ENCODE measurements at places on chromosomes 7 and 10.

DNA sequence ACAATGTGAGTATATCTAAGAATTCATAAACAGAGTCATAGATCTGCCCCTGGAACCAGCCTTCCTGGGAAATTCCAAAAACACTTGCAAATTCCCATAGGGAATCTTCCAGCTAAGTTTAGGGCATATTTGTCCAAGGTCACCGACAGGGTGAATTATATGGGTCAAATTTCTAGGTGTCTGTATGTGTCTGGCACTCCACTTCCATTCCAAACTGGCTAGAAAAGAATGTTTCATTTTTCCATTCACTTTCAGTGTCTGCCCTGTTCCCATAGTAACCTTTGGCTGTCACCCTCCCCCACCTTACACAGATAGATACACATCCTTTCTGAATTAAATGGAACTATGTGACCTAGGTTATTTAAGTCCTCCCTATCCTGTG lies 230.9 kb downstream of the CREB5 start:
- no peak overlapping the region for H3K4me3 ChIP-seq
- H3K27ac ChIP-seq, result no peak overlapping the region
- peaks cover 5% of the 10 kb centered on the region for H3K27me3 ChIP-seq

GRCh38 chr10:61837755-61838171 lies 63.7 kb upstream of the ARID5B start:
- H3K27ac ChIP-seq, result no peak overlapping the region
- H3K4me3 ChIP-seq, result no peak overlapping the region
- DNase-seq, result no peak
- H3K27me3 ChIP-seq, result no peaks in the 10 kb centered on the region

GRCh38 chr10:34808801-34809745 lies 6.0 kb downstream of the PARD3 start:
- H3K36me3 ChIP-seq, result no peaks in the 10 kb centered on the region
- no peak overlapping the region for H3K27ac ChIP-seq
- DNase-seq, result no peak
- H3K4me1 ChIP-seq, result peaks cover 10% of the 10 kb centered on the region
- peaks cover 51% of the 10 kb centered on the region for H3K27me3 ChIP-seq

- H3K36me3 ChIP-seq, result no peaks in the 10 kb centered on the region
- no peaks in the 10 kb centered on the region for H3K27me3 ChIP-seq
- no peak for DNase-seq
- H3K27ac ChIP-seq, result no peak overlapping the region
- H3K4me1 ChIP-seq, result no peaks in the 10 kb centered on the region
Observed at GRCh38 chr7:69959789-69960499, 361.7 kb downstream of the AUTS2 start.

GRCh38 chr7:85806321-85806720 lies 619.5 kb upstream of the SEMA3D start:
- H3K4me1 ChIP-seq, result no peaks in the 10 kb centered on the region
- H3K27ac ChIP-seq, result no peak overlapping the region
- no peak overlapping the region for H3K4me3 ChIP-seq

- no peaks in the 10 kb centered on the region for H3K36me3 ChIP-seq
- H3K27me3 ChIP-seq, result no peaks in the 10 kb centered on the region
- H3K4me1 ChIP-seq, result no peaks in the 10 kb centered on the region
- no peak overlapping the region for H3K27ac ChIP-seq
- no peak for DNase-seq
Observed at GRCh38 chr7:117582219-117582704, 102.4 kb downstream of the CFTR start.

GRCh38 chr7:140159497-140159896 lies 17.3 kb downstream of the KDM7A start:
- H3K36me3 ChIP-seq, result peaks cover 12% of the 10 kb centered on the region
- H3K4me3 ChIP-seq, result no peak overlapping the region
- H3K27me3 ChIP-seq, result no peaks in the 10 kb centered on the region
- H3K27ac ChIP-seq, result no peak overlapping the region
- H3K4me1 ChIP-seq, result peaks cover 47% of the 10 kb centered on the region

All from activated naive CD4-positive, alpha-beta T cell treated with anti-CD3 and anti-CD28 coated beads, Interleukin-2, amount 10 ng/mL, durations not matched to agents 7 days and 5 days (primary cell).